ENCODE measurements at places on chromosomes 3 and 15. TPM values are rescaled to one million over a fixed set of nuclear protein-coding genes. Genes with fewer than 3 reads are reported as not detected.

Gene SCG3
- total RNA-seq: 139 TPM

Gene C3orf20
- total RNA-seq: 0.47 TPM

Gene CLRN1
- not detected for total RNA-seq

Gene MORC1
- not detected for total RNA-seq

Gene ACTL6A
- total RNA-seq: 16.5 TPM

Gene PLOD2
- total RNA-seq: 31.6 TPM

Gene IL17RD
- 9.1 TPM for total RNA-seq

Gene RFTN1
- total RNA-seq: 24.5 TPM

DNA sequence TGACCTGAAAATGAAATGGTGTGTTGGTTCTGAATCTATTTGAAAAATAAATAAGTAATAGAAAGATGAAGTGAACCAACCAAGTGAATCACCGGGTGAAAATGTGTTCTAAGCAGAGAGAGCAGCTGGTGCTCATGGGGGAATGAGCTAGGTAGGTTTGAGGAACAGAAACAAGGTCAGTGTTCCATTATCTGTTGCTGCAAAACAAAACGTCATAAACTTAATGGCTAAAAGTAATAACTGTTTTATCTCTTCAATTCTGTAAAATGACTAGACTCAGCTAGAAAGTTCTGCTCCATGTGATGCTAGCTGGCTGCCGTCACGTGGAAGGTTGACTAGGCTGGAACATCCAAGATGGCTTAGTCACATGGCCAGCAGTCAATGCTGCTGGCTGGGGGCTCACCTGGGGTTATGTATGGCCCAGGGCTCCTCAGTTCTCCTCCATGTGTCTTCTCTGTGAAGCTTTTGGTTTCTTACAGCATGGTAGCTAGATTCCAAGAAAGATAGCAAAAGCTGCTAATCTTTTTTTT is 13.3 kb upstream of the SH3BP5 start:
- DNase-seq: no peak

DNA sequence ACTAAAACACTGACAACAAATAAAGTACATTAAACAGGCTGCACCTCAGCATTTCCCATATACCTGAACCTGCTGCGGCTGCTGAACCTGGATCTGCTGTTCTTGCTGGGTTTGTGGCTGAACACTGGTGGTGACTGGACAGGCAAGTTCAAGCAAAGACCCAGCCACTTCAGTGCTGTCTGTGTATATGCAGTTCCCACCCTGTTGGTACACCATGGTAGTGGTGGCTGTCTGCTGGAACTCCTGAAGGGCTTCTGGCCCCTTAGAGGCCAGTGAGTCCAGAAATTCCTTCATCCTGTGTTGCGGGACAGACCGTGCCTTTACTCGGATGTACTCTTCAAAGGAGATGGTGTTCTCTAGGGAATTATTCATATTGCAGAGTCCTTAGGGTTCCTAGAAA is 17.2 kb downstream of the QRICH1 start:
- DNase-seq: no peak

- DNase-seq: no peak
Measured at GRCh38 chr15:88736204-88736603, 67.0 kb upstream of the ACAN start.

DNA sequence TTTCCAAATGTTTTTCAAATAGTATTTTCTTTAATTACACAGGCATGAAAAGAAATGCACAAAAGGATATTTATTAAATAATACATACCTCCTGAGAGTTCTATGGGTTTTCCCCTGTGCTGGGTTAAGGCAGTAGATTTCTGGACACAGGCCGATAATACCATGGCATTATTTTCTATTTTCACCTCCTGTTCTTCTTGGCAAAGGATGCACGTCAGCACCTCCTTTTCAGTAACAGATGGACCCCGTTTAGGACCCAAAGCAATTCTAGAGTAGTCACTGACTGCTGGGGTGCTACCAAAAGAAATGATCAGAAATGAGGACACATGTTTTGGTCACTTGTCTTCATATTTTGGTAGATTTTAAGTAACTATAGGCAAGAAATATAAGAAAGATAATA is 86.4 kb upstream of the TTBK2 start:
- no peak for DNase-seq

DNA sequence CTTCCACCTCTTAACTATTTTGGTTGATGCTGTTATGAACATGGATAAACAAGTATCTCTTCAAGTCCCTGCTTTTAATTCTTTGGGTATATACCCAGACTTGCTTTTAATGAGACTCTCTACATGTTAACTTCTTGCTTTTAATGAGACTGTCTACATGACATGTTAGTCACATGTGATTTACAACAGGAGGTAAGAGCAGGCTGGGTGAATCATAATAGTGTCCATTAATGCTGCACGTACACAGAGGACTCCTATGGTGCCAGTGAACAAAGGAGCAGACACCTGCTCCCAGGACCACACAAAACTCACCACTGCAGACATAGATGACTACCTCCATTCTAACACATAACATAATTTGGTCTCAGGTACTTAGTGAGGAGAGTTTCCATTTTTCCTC is 273.4 kb upstream of the NSMCE3 start:
- no peak for DNase-seq

DNA sequence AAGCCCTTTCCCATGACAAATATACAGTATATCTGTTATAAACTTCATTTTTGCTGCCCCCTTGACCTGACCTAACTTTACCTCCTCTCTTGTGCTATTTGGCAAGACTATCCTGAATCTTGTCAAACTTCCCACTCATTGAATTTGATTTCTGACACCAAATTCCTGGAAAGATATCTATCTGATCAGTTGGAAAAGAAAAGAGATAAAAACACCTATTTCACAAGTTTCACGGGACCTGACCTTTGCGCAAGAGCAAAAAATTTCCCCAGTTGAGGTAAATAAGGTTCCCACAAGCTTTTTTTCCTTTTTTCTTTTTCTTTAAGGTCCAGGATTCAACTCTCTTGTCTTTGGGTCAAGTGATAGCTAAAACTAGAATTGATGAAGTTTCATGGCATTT is 189.2 kb upstream of the LPP start:
- no peak for DNase-seq

GRCh38 chr15:76912430-76912829 is 7.3 kb upstream of the SCAPER start:
- no peak for DNase-seq

DNA sequence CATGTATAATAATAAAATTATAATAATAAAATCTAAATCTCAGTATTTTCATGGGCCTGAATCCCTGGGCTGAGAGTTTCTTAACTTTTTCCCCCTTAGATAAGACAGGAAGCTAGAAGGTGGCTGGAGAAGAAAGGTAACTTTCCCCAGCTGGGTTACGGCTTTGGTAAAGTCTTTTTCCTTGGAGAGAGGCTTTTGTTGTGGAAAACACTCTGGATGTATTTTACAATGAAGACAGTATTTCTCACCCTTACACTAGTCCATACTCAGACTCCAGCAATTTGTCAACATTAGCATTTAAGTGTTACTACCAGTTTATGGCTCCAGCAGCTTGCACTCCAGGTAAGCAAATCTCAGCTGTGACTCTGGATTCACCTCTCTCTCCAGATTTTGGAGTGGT is 34.9 kb downstream of the APH1B start:
- DNase-seq: no peak

- no peak for DNase-seq
Measured at GRCh38 chr3:133620066-133620784, 41.5 kb downstream of the TOPBP1 start.

- no peak for DNase-seq
Measured at GRCh38 chr3:132448216-132448961, 31.1 kb downstream of the DNAJC13 start.

GRCh38 chr15:28105224-28105791 is 6.2 kb upstream of the OCA2 start:
- no peak for DNase-seq

- DNase-seq: no peak
Measured at GRCh38 chr15:65211482-65211982, 259 bp upstream of the CILP start.

- DNase-seq: no peak
Measured at GRCh38 chr3:127767126-127767525, 55.2 kb downstream of the MGLL start.

DNA sequence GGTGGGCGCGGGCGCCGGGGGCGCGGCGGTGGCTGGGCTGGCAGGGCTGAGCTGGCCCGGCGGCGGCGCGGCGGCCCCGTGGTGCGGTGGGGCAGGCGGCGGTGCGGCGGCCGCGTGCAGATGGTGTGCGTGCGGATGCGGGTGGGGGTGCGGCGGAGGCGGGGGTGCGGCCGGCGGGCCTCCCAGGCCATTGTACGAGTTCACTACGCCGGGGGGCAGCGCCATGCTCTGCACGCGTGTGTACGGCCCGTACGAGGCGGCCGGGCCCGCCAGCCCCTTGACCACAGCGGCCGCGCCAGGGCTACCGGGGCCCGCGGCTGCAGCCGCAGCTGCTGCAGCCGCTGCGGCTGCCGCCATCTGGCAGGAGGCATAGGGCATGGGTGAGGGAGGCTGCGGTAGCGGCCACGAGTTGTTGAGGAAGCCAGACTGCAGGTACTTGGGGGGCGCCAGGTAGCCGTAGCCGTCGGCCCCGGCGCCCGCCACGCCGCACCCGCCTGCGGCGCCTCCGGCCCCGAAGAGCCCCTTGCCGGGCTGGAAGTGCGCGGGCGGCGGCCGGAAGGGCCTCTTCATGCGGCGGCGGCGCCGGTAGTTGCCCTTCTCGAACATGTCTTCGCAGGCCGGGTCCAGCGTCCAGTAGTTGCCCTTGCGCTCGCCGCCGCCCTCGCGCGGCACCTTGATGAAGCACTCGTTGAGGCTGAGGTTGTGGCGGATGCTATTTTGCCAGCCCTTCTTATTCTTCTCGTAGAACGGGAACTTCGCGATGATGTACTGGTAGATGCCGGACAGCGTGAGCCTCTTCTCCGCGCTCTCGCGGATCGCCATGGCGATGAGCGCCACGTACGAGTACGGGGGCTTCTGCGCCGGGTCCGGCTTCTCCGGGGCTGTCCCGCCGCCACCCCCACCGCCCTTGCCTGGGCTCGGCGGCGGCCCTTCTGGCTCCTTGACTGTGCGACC is 951 bp downstream of the FOXL2 start:
- no peak for DNase-seq

DNA sequence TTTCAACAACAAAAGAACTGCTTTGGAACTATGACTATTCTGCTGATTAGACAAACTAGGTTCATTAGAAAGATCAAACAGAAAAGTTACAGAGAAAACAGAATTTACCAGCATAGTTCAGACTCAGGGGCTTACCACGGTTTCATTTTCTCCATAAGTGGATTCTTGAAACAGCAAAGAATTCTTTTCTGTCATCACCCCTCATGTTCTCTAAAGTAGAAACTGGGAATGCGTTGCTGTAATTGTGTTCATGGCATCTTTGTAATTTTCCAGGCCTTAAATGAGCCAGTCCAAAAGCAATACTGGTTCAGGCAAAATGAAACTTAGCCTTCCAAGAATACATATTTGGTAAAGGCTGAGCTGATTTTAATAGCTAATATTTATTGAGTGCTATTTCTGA is 287.8 kb downstream of the CHL1 start:
- DNase-seq: no peak

- DNase-seq: no peak
Measured at GRCh38 chr3:114307832-114308231, 14.0 kb downstream of the TIGIT start.

DNA sequence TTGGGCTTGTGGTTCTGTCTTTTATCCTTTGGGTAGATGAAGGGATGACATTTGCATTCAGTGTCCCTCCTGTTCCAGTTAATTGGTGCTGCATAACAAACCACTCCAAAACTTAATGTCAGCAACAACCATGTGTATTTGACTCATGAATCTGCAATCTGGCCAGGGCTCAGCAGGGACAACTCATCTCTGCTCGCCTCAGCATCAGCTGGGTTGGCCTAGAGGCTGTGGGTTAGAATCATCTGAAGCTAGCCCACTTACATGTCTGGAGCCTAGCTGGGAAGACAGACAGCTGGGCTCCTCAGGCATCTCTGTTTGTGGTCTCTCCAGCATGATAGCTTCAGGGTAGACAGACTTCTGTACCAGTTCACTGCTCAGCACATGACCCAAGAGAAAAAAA is 92.0 kb downstream of the TMEM108 start:
- DNase-seq: no peak

GRCh38 chr15:38539008-38539343 is 25.6 kb downstream of the RASGRP1 start:
- no peak for DNase-seq

- no peak for DNase-seq
Measured at GRCh38 chr3:59288951-59289350, 239.1 kb upstream of the CFAP20DC start.

GRCh38 chr3:13107661-13108060 is 34.4 kb upstream of the IQSEC1 start:
- no peak for DNase-seq

DNA sequence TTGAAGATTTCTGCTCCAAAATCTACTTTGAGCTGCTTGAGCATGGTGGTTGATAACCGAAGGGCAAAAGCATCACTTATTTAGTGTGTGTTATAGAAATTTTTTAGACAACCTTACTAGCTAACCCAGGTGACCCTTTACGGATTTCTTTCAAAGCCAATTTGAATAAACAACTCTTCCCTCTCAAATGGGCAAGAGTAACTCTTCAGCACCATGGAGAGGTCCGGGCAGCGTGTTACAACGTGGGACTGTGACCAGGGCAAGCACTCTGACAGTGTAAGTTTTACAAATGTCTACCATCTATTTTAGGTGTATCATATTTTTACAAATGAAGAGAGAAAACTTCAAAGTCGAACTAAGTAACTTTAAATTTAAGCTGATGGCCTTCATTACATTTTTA is 471.8 kb downstream of the MFSD1 start:
- no peak for DNase-seq

- DNase-seq: no peak
Measured at GRCh38 chr3:150965436-150965835, 7.1 kb downstream of the CLRN1 start.

DNA sequence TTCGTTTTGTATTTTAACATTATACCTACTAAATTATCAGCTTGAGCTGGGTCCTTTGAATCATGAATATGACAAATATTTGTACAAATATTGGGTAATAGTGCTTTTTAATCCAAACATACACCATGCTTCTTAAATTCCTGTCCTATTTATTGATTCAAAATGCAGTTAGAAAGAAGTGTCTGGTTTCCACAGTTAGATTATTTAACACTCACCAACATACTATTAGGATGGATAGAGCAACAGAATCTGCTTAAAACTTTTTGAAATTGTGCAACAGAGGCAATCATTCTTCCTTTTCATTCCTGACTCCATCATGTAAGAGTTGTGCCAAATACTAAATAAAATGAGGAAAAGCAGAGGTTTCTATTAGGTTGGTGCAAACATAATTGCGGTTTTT is 281.2 kb downstream of the LSAMP start:
- no peak for DNase-seq

DNA sequence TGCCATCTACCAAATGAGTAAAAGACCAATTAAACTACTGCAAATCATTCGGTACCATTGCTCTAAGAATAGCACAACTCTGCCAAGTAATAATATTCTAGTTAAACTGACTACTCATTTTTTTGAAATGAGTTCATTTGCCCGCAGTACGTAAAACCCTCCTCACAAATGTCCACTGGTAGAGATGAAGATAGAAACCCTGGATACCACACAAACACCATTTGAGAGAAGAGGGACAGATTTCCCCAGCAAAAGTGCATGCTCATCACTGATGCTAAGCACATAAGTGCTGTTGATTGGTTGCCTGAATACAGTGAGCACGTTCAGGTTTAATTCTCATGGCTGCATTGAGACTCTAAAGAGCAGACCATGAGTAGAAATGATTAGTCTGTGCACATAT is 34.6 kb upstream of the SEMA6D start:
- DNase-seq: no peak

Measured in dorsolateral prefrontal cortex (tissue), 122 donors.